LHCN-M2 (cell line): ENCODE measurements at places on chromosomes 16 and 17. TPM values are rescaled to one million over a fixed set of nuclear protein-coding genes. Genes with fewer than 3 reads are reported as not detected.

- peak; percentile 76 for DNase-seq
Observed at GRCh38 chr17:1487939-1488825, 4.3 kb downstream of the MYO1C start.

- DNase-seq, result no peak
Observed at GRCh38 chr17:75888484-75888883, 8.3 kb downstream of the TRIM65 start.

GRCh38 chr17:42438600-42439567 is 15.8 kb upstream of the CAVIN1 start:
- peak; percentile 36 for DNase-seq

DNA sequence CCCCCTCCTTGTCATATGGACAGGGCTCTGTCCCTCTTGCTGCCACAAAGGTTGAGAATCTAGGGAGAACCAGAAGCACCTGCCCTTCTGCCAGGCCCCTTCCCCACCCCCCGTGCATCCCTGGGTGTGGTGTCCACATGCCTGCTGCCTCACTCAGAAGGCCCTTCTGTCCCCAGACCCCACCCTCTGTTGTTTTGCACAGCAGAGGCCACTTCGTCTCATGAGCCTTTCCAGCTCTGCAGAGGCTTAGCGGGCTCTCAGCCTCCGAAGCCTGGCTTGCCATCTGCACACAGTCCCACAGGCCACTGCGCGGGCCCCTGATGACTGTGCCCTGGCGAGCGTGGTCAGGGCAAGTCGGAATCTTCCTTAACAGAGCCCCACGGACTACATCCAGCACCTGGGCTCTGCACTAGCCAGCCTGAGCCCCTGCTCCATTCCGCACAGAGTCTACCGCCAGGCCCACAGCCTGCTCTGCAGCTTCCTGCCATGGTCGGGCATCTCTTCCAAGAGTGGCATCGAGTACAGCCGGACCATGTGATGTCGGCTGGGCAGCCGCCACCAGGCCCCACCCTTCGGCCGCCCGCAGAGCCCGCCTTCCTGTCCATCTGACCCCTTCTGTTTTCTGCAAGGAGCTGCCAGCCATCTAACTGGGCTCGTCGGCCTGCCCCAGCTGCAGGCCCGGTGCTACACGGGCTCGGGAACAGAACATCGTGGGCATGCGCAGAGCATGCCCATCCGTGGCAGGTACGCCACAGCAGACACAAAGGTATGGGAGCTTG is 10.8 kb downstream of the C16orf90 start:
- no peak for DNase-seq

- DNase-seq, result no peak
Observed at GRCh38 chr16:86894925-86895324, 316.6 kb downstream of the FOXL1 start.

GRCh38 chr16:70380248-70380918 is 33.7 kb downstream of the DDX19A start:
- peak; percentile 72 for DNase-seq

DNA sequence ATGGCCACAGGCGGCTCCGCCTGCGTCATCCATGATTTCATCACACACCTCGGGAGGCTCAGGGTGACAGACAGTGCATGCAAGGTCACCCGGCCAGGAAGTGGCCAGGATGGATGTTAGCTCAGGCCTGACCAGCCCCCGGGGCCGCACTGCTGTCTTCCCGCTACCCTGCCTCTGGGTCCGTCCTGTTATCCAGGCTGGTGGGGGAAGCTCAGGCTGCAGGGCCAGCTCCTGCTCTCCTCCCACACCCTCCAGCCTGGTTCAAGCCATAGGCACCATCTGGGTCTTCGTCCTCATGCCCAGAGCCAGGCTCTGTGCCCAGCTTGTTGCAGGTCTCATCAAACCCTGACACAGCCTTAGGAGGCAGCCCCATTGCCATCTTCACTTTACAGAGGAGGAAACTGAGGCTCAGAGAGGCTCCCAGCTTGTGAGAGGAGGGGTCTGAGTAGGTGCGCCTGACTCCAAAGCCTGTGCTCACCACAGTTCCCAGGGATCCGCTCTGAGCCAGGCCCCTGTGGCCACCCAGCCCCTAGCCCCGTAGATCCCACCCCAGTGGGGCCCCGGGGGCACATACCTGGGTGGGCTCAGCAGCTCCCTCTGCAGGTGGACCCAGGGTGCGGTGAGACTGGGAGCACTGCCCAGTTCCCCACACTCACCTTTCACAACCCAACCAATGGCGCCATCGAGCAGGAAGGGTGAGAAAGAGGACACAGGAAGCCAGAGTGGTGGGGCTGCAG is 412 bp upstream of the ADGRG3 start:
- DNase-seq, result peak; percentile 27

- DNase-seq, result no peak
Observed at GRCh38 chr16:57621521-57622271, 6.7 kb upstream of the ADGRG1 start.

GRCh38 chr16:69483611-69484010 is 59.2 kb downstream of the CYB5B start:
- no peak for DNase-seq

DNA sequence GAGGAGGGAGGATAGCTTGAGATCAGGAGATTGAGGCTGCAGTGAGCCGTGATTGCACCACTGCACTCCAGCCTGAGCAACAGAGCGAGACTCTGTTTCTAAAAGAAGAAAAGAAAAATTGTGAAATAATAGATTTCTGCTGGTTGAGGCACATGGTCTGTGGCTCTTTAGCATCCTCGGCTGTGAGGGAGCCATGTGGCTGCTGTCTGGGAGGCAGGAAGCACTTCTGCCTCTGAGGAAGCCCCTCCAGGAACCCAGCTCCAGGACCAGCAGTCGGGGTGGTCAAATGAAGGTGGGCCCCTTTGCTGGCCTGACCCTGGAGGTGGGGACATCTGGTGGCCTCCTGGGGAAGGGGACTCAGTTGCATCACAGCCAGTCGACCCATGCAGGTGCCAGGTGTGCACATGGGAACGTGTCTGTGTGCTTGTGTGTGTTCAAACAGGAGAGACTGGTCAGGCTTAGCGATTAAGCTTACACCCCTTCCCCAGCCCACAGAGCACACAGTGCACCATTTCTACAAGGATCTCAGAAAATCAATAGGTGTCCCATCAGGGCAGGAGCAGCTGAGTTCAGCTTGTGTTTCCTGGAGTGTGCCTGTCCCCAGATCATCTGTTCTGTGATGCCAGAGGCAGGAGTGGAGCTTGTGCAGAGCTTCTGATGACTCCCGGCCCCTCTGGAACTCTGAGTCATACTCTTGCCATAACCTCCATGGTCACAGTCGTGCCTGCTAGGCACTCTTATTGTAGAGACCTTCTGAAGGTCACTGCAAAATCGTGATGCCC is 24.3 kb upstream of the MGAT5B start:
- DNase-seq, result peak; percentile 9

GRCh38 chr16:25692742-25693508 is 1.2 kb downstream of the HS3ST4 start:
- DNase-seq, result no peak

- no peak for DNase-seq
Observed at GRCh38 chr16:27538528-27538927, 11.2 kb downstream of the GTF3C1 start.

DNA sequence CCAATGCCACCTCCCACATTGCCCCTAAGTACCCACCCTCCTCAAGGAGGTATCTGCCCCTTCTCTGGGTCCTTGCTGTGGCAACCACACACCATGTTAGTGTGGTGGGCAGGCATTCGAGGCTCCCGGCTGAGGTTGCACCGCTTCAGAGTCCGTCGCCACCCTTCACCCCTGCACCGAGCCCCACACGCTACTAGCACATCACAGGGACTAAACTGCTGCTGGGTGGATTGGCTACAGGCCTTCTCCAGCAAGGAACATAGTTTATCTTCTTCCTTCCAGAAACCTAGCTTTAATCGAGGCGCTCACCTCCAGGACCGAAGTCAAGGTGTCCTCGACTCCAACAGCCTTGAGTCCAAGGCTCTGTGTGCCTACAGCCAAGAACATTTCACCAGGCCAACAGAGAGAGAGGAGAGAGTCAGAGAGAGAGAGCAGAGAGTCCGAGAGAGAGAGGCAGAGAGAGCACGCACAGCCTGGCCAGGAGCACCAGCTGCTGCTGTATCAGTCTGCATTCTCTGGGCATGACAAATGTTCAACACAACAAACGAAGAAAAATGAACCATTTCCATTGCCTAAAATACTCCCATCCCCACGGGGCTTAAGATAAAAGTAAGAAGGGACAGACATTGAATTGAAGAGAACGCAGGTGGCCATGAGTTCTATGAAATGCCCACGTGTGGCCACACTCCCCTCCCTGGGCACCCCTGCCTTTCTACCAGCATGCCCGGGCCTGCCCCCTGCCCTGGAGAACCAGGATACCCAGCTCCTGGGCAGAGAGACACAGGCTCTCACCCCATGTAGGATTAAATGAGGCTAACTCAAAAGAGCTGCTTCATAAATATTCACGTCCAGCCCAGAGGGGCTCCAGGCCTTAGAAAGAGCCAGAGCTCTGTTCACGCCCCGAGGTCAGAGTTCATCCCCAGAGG is 94.9 kb downstream of the RBFOX3 start:
- DNase-seq, result peak; percentile 31

ZNF469 gene
- total RNA-seq, result 0.38 and 0.46 TPM in 2 replicates

HSF4 gene
- total RNA-seq, result 19.4 and 29.1 TPM in 2 replicates

PRR14 gene
- 9.3 and 12.7 TPM in 2 replicates for total RNA-seq

KDM8 gene
- total RNA-seq, result 4.5 and 4.6 TPM in 2 replicates

ADAM11 gene
- total RNA-seq, result 0.26 and 0.40 TPM in 2 replicates

SLFN5 gene
- 38.5 and 43.5 TPM in 2 replicates for total RNA-seq

TSPAN10 gene
- total RNA-seq, result 8.5 and 8.8 TPM in 2 replicates

PABPN1L gene
- not detected in 2 replicates for total RNA-seq
